ENCODE measurements at places on chromosomes 4 and X.

DNA sequence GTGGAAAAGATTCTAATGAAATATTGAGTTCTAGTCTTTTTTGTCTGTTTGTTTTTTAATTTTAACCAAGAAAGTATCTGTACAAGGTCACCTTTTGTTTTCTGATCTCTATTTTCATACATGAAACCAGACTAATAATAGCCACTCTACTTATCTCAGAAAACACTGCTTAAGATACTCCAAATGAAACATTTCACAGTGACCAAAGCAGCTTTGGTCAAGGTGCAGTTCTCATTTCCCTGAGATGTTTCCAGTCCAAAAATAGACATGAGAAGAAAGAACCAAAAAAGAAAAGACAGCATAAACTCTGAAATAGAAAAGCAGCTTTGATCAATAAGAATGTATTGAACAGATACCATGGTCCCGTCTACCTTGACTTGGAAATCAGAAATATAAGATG lies 782.8 kb downstream of the RAB28 start:
- DNase-seq: no peak

- DNase-seq: no peak
Measured at GRCh38 chr4:159463235-159463634, 360.4 kb downstream of the RAPGEF2 start.

GRCh38 chr4:38791010-38791409 lies 8.2 kb upstream of the TLR10 start:
- DNase-seq: no peak

- no peak for DNase-seq
Measured at GRCh38 chr4:91330555-91331137, 973.1 kb upstream of the GRID2 start.

DNA sequence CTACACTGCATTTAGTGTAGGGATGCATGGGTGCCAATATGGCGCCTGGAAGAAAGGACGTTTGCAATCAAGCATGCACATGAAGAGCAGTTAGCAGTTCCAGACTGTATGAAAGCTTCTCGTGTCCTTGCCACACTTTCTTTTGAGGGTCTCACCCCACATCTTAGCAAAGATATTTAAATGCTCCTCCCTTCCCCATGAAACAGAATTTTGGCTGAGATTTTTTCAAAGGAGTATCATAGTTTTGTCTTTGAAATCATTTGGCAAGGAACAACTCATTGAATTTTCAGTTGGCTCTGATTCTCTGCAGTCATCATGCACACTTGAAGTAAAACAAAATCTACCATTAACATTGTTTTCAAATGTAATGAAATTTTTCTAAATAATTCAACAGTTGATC lies 39.6 kb upstream of the STIM2 start:
- DNase-seq: no peak
